ENCODE measurements at places on chromosomes 1 and 21.

DNA sequence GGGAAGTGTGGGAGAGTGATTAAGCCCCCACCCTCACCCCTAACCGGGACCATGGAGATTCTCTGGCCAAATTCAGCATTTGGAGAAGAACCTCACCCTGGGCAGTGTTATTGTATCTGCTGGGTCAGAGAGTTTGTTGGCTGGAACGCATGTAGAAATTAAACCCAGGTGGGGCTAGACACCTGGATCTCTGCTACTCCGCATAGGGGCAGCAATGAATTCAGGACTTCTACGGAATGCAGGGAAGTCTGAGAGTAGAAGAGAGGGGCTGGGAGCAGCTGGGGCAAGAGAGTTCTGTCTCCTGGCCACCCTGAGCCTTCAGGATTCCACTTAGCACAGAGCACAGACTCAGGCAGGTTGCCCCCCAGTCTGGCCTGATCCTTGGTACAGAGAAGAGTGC lies 3.6 kb upstream of the CRABP2 start:
- DNase-seq = no peak

- DNase-seq = no peak
These were observed 19.8 kb upstream of the SMYD3 start for GRCh38 chr1:246526915-246527314.

DNA sequence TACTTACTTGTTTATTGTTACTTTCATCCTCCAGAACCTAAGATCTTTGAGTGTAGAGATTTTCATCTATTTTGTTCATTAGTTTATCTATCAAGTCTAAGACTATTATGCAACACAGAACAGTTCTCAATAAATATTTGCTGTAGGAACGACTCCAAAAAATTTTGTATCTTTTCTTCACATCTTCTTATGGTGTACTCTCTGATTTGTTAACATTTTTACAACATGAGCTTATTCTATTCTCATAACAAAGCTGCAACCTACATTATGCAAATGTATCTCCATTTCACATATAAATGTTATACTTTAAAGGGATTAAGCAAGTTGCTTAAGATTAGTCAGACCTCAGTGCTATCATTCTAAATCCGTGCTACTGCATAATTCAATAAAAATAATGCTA lies 514.2 kb upstream of the ZP4 start:
- no peak for DNase-seq

GRCh38 chr1:97412166-97412565 lies 508.7 kb downstream of the DPYD start:
- DNase-seq = no peak

- peak; percentile 49 for DNase-seq
These were observed at the start of gene ZNF436 for GRCh38 chr1:23369335-23370013. TSS of gene ZNF436 (minus strand) at chr1:23369836. CDS start at chr1:23368005, 1,831 bp downstream.

GRCh38 chr1:76068953-76069561 lies 5.5 kb upstream of the ST6GALNAC3 start:
- DNase-seq = no peak

DNA sequence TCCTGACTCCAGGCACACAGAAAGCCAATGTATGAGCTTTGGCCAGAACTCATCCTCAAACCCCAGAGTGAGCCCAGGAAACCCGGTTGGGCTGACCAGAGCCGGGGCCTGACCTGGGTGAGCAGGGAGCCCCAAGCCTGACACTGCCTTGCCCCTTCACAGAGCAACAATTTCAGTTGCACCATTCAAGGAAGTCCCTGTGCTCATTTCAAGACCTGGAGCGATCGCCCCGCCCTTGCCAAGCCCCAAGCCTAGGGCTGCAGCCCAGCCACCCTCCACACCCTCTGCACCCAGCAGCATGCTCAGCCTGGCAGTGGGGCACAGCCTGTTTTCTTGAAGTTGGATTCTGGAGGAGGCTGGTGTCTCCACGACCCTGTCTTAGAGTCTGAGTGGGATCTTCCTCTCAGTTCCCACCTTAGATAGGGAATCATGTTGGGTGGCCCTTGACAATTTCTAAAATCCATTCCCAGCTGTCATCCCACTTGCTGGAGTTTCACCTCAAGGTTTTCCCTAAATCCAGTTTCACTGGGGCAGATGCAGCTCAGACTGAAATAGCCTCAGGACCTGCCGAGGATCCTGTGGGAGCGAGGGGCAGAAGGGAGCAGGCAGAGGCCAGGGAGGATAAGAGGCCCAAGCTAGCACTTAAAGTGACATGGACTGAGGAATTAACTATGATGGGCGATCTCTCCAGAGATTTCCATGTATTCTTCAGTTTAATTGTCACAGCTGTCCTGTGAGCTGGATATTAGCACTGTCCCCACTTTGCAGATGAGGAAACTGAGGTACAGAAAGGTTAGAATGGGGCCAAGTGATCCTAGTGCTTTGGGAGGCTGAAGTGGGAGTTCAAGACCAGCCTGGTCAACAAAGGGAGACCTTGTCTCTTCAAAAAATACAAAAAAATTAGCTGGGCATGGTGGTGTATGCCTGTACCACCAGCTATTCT lies 2.5 kb downstream of the NBL1 start:
- peak; percentile 50 for DNase-seq

DNA sequence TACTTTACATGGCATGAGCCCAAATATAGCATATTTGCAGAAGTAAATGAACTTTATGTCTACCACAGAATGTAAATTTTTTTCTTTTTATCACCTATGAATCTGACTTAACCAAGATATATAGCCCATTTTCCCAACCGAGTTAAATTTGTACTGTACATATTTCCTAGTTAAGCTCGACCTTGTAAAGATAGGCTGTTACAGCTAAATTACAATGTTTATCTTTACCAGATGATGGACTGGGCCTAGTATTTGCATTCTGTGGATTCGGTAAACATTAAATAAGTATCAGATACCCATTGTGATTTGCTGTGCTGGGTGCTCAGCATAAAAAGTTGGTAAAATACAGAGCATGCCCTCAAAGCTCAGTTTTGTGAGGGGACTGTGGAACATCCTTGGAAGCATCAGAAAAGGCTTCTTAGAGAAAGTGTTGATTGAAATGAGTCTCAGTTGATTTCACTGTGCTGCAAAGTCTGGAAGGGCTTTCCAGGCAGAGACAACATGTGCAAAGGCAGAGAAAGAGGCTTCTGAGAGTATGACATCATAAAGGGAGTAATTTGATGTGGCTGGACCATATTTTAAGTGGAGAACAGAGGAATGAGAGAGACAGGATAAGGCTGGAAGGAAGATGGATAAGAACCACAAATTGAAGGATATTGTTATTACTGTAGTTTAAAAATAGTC lies 27.4 kb downstream of the MORC3 start:
- no peak for DNase-seq

DNA sequence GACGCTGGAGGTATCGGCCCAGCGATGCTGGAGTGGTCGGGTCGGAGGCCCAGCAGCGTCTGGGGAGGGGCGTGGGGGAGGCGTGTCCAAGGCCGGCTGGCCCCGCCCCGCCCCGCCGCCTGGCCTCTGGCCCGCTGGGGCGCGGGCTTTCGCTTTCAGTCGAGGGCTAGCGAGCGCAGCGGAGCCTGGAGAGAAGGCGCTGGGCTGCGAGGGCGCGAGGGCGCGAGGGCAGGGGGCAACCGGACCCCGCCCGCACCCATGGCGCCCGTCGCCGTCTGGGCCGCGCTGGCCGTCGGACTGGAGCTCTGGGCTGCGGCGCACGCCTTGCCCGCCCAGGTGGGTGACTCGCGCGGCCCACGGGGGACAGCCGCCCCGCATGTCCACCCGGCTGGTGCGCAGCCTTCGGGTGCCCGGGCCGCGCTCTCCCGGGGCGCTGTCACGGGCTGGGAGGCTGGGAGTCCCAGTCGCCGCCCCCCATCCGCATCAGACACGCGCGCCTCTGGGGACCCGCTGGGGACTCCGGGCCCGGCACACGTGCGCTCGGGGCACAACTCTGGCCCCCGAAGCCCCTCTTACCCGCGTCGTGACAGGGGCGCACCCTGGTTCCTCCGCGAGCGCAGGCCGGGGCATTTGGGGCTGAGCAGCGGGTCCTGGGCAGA lies at the start of gene TNFRSF1B:
Gene TNFRSF1B, plus strand, starts transcription at position 158 of the 659 bp plus-strand sequence. Its CDS starts 101 bp downstream, at position 259.
- DNase-seq = peak; percentile 83

GRCh38 chr1:205062319-205062718 lies 19.3 kb downstream of the CNTN2 start:
- no peak for DNase-seq

DNA sequence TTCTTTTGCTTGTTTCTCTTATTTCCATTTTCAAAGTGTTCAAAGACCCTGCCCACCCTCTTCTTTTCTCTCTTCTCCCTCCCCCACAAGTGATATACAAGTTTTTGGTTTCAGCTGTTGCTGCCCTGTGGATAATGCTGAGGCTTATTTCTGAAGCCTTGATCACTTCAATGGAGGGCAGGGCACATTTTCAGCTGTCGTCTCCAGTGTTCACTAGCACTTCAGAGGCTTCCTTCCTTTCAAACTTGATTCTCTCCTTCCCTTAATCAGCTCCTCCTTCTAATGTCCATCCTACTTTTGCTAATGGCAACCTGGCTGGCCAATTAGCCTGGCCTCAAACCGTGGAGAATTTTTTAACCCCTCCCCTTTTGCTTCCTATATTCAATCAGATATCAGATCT lies 435.7 kb upstream of the RUNX1 start:
- no peak for DNase-seq

DNA sequence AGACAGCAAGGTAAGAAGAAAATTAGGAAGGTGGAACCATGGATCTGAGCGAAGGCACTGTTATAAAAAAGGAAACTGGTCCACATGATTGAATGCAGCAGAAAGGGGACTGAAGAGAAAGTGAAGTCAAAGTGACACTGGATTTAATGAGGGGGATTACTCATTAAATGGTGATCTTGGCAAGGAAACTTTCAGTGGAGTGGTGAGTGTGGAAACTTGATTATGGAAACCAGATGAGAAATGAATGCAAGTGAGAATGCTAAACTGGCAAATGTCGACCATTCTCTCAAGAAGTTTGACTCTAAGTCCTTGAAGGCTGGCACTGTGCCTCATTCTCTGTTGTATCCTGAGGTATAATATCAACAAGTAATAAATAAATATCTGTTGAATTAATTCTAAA lies 23.3 kb downstream of the COLGALT2 start:
- no peak for DNase-seq

GRCh38 chr1:36576118-36576517 lies 93.4 kb upstream of the CSF3R start:
- peak; percentile 81 for DNase-seq

DNA sequence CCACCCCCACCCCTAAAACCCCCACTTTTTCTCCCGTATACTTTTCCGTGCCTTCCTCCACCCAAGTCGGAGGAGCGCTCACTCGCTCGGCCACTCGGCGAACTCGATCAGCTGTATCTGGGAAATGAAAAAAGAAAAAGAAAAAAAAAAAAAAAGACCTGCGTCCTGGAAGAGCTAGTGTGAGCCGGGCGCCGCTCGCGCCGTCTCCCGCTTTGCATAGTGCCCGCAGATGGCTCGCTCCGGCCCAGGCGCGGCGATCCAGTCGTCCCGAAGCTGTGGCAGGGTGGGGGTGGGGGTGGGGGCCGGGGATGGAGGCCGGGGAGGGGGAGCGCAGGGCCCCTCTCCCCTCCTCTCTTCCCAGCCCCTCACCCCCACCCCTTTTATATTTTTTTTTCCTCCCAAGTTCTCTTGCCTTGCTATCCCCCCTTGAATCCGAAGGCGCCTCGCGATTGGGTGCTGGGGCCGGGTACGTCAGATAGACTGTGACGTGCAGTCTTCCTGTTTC lies 299 bp upstream of the PROX1 start:
- peak; percentile 69 for DNase-seq

DNA sequence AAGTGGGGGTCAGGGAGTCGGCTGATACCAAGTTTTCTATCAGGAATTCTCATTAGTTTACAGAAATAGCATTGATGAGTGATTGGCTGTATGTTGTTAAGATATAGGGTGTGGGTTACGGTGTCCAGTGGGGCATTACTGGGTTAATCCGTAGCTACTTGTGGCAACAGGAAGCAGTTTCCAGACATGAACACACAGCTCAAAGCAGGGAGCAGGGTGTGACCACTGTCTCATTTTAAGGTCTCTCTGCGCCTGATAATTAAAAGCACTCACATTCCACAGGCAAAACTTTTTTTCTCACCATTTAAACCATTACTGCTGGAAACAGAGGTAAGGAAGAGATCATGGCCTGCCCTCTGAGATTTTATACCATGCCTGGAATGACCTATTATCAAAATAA lies 114.9 kb downstream of the SIK1 start:
- no peak for DNase-seq

- DNase-seq = no peak
These were observed 26.1 kb upstream of the NMNAT2 start for GRCh38 chr1:183444243-183444642.

- no peak for DNase-seq
These were observed 561.2 kb downstream of the KIF26B start for GRCh38 chr1:245715970-245716369.

- DNase-seq = no peak
These were observed 20.6 kb upstream of the RCAN3 start for GRCh38 chr1:24481843-24482610.

DNA sequence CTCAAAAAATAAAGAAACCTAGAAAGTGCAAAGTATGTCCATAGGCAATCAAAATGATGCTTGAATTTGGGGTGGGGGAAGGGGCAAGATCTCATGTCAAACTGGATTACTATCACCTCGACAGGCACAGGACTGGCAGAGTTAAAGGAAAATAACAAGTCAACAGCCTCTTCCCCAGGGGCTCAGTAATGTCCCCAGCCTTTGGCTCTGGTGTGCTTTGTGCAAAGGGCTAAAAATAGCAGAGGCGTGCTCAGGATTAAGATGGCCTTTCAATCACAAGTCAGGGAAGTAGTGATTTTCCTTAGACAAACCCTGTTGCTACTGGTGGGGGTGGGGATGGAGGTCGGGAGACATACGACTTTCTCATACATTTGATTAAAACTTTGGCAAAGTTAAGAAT lies 63.5 kb upstream of the OLIG2 start:
- DNase-seq = no peak

DNA sequence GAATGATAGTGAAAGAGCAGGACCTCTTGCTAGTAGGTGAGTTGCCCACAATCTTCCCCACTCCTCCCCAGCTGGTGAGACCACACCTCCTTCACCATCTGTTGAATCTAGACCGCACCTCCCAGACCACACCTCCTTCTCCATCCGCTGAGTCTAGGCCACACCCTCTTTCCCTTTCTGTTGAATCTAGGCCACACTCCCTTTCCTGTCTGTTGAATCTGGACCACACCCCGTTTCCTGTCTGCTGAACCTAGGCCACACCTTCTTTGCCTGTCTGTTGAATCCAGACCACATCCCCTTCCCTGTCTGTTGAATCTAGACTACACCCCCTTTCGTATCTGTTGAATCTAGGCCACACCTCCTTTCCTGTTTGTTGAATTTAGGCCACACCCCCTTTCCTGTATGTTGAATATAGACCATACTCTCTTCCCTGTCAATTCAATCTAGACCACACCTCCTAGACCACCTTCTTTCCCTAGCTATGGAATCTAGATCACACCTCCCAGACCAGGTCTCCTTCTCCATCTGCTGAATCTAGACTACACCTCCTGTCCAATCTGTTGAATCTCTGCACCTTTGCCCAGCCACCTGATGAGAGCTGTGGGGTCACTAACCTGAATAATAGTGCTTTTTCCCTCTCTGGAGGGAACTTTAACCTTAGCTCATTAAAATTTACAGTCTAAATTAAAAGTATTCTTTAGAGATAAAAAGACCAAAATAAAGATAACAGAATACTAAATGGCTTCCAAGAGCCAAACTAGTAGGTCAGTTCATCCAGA lies 116.3 kb downstream of the DAB1 start:
- peak; percentile 37 for DNase-seq

All from stimulated activated CD8-positive, alpha-beta memory T cell treated with anti-CD3 and anti-CD28 coated beads, Interleukin-4, amount 100 ng/mL, for 48 hours (primary cell).